Activated T-helper 1 cell treated with anti-CD3 and anti-CD28 coated beads, Interleukin-2, amount 50 U/mL, for 16 hours (primary cell): ENCODE measurements at places on chromosomes 13 and 19.

DNA sequence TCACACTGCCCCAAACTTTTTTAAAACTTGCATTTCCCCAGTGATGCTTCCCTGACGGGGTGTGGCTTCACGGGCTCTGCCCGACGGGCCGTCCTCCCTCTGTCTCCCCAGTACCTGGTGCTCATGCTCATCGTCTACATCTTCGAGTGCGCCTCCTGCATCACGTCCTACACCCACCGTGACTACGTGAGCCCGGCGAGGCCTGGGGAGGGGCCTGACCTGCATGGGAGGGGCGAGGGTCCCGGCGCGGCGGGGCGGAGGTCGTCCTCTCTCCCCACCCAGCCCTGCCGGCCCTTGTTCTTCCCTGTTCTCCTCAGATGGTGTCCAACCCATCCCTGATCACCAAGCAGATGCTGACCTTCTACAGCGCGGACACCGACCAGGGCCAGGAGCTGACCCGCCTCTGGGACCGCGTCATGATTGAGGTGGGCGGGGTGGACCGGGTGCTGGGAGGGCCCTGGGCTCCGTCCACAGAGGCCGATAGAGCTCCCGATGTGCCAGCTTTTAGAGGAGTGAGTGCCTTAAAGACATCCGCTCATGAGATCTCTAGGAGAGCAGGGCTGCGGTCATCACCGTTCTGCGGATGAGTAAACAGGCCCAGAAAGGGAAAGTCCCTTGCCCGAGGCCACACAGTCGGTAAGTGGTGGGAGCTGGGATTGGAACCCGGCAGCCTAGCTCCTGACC lies 6.9 kb downstream of the UPK1A start:
- no peak for DNase-seq

GRCh38 chr19:54532528-54532927 lies 29.9 kb downstream of the LAIR2 start:
- no peak for DNase-seq

- DNase-seq = no peak
Measured at GRCh38 chr13:104270731-104271130, 1204.5 kb upstream of the SLC10A2 start.

DNA sequence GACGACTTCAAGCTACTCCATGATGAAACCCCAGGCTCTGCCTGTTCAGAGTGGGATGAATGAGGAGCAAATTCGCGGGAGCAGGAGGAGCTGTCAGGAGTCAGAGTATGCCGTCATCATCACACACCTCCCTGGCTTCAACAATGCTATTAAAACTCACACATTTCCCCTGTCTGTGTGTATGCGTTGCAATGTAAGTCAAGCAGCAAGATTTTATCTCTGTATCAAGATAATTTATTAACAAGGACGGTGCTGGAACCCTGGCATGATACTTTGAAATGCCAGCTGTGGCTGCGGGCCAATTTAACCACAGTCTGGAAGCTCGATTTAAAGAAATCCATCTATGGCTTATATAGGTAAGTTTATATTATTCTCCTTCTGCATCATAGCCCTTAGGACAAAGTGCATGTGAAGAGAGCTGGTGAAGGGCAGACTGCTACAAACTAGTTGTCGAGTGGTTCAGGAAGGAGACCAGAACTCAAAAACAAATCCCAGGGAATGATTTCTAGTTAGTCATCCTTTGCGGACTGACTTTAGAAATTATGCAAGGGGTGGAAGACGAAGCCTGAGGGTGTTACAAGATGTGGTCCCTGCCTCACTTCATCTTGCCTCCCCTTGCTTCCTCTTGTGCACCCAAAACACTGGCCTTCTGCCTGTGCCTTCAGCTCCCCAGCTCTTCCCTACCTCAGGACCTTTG lies 486.5 kb downstream of the COG6 start:
- DNase-seq = no peak

- no peak for DNase-seq
Measured at GRCh38 chr19:28217022-28217421, 995.9 kb downstream of the UQCRFS1 start.

DNA sequence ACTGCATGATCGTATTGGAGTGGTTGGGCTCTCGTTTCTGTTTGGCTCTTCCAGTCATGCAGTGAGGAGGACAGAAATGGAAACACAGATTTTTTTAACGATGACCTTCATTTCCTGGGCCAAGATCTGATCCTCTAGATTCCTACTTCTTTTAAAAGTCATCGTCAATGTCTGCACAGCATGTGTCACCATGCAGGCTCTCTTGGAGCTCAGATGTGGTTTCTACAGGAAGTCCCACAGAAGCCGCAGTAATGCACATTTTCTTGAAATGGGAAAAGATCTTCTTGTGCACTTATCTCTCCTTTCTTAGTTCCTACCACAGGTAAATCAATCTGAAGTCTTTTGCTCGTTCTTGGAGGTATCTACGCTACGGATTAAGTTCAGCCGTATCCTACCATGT lies 626.9 kb downstream of the EFNB2 start:
- DNase-seq = no peak

DNA sequence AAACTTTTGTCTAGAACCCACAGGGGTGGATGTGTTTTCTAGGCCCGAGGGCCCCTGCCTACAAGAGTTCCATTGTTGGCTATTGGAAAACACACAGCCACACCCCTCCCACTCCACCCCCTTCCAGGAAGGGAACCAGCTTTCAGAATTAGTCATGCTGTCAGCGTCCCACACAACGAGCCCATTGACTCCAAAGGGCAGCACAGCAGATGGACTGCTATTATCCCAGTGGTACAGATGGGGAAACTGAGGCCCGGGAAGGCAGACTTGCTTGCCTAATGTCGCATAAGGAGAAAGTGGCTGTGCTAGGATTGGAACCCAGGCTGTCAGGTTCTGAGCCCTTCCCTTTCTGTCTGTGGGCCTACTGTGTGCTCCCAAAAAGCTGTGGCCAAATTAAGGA lies 8.1 kb upstream of the FXYD3 start:
- DNase-seq = no peak

DNA sequence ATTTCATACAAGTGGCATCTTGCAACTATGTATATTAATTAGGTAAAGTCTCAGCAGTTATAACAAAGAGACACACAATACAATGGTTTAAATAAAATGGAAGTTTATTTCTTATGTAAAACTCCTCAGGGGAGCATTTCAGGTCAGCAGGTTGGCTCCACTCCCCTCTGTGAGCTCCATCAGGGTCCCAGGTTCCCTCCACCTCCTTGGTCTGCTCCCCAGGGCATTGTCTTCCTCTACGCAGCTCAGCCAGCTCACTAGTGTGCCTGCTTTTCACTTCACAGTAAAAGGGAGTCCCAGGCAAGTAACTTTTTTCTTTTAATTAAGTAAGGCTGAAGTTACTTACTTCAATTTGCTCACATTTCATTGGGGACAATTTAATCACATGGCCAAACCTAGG lies 135.3 kb upstream of the FNDC3A start:
- DNase-seq = no peak

DNA sequence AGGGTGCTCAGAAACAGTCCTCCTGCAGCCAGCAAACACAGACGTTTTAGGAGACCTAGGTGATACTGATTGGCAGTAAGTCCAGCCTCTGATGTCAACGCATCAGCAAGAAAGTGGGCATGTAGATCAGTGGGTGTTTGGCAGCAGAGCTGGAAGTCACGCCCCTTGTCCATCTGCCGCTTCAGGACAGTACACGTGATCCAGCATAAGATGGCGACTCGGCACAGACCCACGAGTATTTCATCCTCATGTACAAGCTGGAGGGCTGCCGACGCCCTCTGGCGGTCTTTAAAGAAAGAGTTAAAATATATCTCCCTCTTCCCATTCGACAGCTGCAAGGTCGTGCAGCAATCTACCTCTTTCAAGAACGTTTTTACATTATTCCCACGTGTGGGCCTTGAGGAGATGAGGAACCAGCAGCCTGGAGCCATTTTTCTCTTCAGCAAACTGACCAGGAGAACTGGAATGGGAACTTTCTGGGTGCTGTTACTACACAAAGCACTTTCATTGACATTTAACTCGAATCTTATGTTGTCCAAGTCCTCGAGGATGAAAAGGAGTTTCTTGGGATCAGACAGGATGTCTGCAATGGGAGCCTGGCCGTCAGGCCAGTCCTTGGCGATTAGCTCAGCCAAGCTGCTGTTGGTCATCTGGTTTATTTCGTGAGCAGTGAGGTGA lies 22.3 kb downstream of the NLRP11 start:
- DNase-seq = no peak

- no peak for DNase-seq
Measured at GRCh38 chr19:3954107-3954506, 16.8 kb downstream of the DAPK3 start.

- DNase-seq = no peak
Measured at GRCh38 chr13:28316836-28317235, 178.1 kb downstream of the FLT1 start.

DNA sequence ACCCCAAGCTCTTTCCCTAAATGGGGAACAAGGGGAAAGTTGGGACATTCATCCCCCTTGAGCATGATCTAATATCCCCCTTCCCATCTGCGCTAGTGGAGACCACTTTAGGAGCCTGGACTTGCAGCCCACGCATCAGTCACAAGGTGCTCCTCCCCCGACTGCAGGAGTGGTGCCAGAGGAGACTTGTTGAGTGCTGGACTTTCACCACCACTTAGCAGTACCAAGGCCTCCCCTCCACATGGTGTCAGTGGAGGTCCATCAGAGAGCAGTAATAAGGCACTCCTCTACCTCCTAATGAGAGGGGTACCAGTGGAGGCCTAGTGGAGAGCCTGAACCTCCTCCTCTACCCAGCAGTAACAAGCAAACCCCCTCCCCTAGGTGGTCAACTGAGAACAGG lies 22.5 kb downstream of the CAB39L start:
- no peak for DNase-seq

DNA sequence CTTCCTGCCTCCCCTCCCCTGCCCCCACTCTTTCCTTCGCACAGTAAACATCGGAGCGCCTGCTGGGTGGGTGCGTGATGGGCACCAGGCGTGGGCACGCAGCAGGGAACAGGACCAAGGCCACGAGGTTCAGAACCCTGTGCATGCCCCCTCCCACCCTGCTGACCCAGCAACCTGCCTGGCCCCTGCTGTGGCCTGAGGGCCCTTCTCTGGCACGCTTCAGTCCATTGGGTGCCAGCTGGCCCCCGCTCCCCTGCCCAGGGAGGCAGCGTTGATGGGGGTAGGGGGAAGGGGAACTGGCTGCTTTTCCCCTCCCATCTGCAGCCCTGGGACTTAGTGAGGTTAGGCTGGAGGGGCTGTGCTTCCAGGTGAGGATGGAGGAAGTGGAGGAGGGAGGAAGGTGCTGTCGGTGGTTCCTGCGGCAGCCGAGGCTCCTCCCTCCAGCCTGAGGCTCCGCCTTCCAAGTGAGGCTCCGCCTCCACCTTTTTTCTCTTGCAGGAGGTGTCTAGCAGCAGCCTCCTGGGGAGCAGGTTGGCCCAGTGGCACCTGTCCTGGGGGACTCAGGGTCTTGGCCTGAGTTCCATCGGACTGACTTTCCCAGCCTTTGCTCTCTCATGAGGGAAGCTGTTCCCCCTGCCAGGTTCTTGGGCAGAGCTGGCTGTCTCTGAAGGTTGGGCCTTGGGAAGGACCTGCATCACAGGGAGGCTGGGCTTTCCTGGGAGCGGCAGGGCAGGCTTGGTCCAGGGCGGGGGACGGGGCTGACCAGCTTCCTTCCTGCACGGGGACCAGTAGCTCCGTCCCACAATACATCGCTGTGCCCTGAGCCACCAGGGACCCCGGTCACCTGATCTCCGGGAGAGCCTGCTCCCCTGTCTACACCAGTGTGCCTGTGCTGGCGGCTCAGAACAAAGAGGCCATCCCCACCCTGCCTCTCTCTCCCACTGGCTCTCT lies 7.3 kb downstream of the PIAS4 start:
- no peak for DNase-seq

- DNase-seq = no peak
Measured at GRCh38 chr19:10508707-10509106, 5.6 kb upstream of the KEAP1 start.

DNA sequence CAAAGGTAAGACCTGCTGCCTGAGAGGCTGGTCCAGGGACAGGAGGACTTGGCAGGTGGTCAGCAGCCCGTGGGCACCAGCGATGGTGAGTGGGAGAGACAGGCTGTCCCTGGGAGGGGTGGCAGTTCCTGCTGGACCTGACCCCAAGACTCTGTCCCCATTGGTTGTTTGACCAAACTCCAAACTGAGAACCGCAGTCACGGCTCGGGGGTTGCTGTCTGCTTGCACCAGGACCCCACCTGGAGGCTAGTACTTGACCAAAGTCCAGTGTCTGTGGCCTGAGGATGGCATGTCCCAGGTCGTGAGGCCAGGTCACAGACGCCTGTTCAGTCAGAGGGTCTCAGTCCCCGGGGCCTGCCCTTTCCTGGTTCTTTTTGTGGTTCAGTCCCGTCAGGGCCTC lies 9.9 kb upstream of the ZNF14 start:
- no peak for DNase-seq

GRCh38 chr19:42113641-42114348 lies 18.5 kb downstream of the POU2F2 start:
- DNase-seq = no peak

DNA sequence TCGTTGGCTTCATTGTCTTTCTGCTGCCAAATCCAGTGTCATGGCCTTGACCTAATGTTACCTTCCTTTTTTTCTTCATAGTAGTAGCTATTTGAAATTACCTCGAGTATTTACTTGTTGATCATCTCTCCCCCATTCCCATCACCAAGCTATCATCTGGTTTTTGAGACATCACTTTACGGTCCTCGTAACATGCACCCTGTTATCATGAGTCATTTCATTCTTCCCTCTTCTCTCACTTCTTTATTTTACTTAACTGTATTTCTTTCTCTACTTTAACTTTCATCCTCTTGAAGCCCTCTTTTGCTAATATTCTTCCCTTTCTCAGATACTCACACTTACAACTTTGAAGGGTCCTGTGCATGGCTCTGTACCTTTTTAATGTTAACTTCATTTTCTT lies 31.8 kb downstream of the TPP2 start:
- no peak for DNase-seq

- no peak for DNase-seq
Measured at GRCh38 chr13:112962396-112962795, 6.6 kb upstream of the MCF2L start.

- DNase-seq = no peak
Measured at GRCh38 chr13:95779522-95779921, 102.6 kb downstream of the DNAJC3 start.
